IMR-90 (cell line): ENCODE measurements at places on chromosomes 4 and X. TPM values are rescaled to one million over a fixed set of nuclear protein-coding genes. Genes with fewer than 3 reads are reported as not detected.

IGBP1 gene
- 48.2 and 51.8 TPM in 2 replicates for polyA plus RNA-seq

TRMT2B gene
- 6.5 and 7.7 TPM in 2 replicates for polyA plus RNA-seq

FMR1NB gene
- polyA plus RNA-seq = not detected in 2 replicates

NDST3 gene
- polyA plus RNA-seq = 0.03 and 0.10 TPM in 2 replicates

DUSP21 gene
- not detected in 2 replicates for polyA plus RNA-seq

NUP62CL gene
- not detected in 2 replicates for polyA plus RNA-seq

PAGE2B gene
- not detected in 2 replicates for polyA plus RNA-seq

BLTP1 gene
- 14.7 and 18.9 TPM in 2 replicates for polyA plus RNA-seq

KIAA1210 gene
- not detected in 2 replicates for polyA plus RNA-seq

USP51 gene
- 0.26 and 0.30 TPM in 2 replicates for polyA plus RNA-seq

TCEAL7 gene
- 12.1 and 15.4 TPM in 2 replicates for polyA plus RNA-seq

HPSE gene
- 0.09 TPM in 2 replicates for polyA plus RNA-seq

DNA sequence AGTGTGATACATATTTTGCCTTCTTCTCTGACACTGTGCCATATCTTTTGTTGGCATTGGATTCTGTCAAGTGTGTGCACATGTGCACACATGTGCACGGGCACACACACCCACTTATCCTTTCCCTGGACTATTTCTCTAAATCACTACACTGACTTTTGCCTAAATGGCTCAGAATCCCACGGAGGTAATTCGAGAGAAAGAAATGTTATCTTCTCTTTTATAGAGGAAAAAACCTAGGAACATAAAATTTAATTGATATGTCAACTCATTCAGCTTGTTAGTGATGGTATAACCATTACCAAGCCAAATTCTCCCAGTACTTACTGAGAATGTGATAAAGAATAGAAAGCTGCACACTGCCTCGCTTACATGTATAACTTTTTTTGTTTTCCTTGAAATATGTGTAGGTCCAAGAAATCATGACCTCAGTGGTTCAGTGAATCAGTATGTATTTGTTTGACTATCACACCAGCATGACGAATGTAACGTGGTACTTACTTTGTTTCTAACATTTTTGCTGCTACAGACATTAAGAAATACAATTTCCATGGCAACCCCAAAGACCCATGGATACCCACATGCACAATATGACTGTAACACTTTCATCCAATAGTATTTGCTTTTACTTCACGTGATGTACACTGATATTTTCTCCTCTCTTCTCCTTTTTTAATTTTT lies 163.0 kb downstream of the PCDH7 start:
- peak; percentile 62 for DNase-seq

GRCh38 chrX:49041744-49042580 lies 1.2 kb downstream of the TFE3 start:
- DNase-seq = peak; percentile 73

DNA sequence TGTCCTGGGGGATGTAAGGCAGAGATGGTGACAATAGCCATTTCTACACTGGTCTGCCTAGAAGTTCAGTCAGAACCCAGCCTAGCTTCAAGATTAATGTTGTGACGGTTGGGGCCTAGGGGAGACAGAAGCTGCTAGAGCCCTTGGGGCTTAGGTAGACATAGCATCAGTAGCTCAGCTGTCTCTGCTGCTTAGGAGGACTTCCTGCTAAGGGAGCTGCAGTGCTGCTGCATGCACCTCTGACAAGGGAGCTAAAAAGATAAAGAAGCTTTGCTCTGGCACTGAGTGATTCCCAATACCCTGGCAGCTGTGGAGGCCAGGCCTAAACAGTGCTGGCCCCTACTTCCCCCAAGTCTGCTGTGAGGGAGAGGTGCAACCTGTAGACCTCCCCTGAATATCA lies 116.0 kb downstream of the CT47B1 start:
- no peak for DNase-seq

DNA sequence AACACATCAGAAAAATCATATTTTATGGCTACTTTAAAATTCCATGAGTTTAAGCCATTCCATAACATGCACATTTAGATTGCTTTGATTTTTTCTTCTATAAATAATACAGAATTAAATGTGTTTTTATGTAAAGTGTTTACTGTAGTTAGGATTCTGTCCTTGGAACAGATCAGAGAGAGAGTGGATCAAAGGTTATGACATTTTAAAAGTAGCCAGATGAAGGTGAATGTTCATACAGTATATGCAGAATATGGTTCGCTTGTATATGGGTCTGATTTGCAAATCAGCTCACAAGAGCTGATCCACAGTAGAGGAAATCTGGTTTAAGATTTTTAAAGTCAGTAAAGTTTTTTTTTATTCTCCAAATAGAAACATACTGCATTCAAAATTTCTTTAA lies 7.2 kb upstream of the PALLD start:
- no peak for DNase-seq

GRCh38 chr4:20370274-20370673 lies 118.6 kb downstream of the SLIT2 start:
- peak; percentile 85 for DNase-seq

- DNase-seq = no peak
Observed at GRCh38 chr4:96120206-96120605, 280.3 kb downstream of the PDHA2 start.

DNA sequence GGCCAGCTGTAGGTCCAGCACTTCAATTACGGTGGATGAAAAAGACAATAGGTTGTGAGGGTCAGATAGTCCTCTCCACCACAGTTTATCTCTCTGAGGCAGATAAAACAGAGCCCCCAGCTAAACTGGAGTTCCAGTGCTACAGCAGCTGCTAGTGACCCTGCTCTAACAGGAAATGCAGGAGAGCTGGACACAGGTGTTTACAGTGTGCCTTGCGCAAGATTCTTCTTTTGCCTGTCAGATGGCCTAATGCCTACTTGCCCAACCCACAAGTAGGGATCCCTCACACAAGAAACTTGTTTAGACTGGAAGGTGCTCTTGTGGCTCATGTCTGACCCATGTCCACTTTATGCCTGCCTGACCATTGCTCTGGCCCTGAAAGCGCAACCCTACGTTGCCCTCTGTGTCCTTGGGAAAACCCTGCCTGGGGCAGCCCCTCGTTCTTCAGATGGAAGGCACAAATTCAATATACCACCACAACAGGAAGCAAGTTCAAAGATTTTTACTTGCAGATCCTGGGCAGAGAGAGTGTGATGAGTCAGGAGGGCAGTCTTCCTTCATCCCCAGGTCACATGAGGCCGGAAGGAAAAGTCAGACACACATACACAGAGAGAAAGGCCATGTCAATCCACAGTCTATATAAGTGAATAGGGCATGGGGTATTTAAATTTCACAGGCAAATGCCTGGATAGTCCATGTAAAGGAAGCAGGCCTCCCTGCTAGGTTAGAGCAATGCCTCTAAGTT lies 105.1 kb upstream of the ADGRL3 start:
- DNase-seq = no peak

- DNase-seq = no peak
Observed at GRCh38 chr4:150363721-150364688, 217.9 kb upstream of the MAB21L2 start.

DNA sequence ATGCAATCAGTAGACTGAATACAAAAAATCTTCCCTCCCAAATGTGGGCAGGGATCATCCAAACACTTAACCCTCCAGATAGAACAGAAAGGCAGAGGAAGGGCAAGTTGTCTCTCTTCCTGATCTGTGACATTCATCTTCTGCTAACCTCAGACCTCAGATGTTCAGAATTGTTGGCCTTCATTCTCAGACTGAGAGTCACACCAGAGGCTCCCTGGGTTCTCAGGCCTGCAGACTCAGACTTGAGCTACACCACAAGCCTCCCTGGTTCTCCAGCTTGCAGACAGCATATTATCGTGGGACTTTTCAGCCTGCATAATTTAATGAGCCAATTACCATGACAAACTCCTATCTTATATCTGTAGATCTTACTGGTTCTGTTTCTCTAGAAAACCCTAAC lies 1471.6 kb upstream of the ADGRL3 start:
- no peak for DNase-seq

DNA sequence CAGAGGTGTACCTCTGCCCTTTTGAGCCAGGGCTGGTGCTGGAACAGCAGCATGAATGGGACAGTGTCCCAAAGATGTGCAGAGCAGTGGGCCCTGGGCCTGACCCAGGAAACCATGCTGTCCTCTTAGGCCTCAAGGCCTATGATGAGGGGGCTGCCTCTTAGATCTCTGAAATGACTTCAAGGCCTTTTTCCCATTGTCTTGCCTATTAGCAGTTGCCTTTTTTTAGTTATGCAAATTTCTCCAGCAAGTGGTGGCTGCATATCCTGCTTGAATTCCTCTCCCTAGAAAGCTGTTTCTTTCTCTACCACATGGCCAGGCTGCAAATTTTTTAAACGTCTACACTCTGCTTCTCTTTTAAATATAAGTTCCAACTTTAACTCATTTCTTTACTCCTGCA lies 160.3 kb downstream of the CFAP299 start:
- DNase-seq = no peak

DNA sequence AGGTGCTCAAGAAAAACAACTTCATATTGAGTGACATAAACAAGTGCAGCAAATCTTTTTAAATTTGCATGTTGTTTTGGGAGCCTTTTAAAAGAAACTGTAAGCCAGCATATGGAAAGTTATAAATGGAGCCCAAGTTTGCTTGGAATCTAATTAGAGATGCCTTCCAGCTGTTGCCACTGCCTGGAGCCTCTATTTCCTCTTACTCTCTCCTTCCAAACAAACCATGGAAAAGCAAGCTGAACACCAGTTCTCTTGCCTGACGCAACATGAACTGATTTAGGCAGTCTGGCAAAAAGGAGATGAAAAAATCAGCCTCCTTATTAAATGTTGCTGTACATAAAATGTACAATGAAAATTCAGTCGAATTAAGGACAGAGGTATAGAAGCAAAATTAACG lies 21.5 kb downstream of the ARSJ start:
- peak; percentile 63 for DNase-seq

- DNase-seq = peak; percentile 89
Observed at GRCh38 chr4:86834901-86835300, 14.3 kb downstream of the SLC10A6 start.

GRCh38 chr4:2413821-2414610 lies 4.4 kb downstream of the ZFYVE28 start:
- no peak for DNase-seq

DNA sequence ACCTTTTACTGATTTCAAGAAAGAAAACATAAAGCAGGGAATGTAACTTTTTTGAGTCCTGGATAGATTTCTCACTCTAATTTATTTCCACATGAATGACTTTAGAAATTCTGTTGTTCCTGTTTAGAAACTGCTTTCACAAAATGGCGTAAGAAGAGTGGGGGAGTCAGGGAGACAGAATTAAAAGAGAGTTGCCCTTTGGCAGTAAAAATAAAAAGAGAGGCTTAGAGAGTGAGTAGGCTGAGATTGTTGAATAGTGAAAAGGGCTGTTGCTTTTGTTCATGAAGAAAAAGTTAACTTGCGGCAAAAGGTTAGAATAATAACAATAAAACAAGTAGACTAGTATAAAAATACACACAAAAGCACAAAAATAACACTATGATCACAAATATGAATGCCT lies 166.1 kb downstream of the TBCK start:
- no peak for DNase-seq

DNA sequence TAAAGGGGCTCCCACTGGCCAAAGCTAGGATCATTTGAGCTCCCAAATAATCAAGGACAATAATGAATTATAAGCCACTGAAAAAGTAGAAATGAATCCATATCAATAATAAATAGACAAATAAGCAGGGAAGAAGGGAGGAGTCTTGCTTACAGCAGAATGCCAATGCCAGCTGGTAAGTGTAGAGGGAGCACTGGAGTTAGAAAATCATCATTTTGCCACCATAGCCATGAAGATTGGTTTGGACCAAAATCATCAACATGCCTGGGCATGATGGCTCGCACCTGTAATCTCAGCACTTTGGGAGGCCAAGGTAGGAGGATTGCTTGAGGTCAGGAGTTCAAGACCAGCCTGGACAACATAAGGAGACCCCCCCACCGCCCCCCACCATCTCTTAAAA lies 20.4 kb upstream of the SH3KBP1 start:
- DNase-seq = no peak

DNA sequence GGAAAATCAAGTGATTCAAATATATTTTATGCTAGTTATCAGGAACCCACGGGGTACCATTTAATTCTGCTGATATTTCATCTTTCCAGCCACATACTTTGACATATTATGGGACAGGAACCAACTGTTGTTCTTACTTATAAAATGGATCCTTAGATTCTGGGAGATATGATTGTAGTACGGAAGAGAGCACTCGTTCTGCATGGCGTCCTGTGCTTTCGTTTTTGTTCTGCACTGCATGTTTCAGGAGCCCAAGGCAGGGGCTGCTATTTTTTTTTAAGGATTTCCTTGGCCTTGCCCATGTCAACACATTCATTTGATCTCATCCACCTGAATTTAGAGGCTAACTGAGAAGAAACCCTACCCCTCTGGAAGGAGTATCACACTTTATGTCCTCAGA lies 245.5 kb upstream of the TLL1 start:
- no peak for DNase-seq

GRCh38 chrX:67596839-67597790 lies 53.3 kb downstream of the AR start:
- no peak for DNase-seq

DNA sequence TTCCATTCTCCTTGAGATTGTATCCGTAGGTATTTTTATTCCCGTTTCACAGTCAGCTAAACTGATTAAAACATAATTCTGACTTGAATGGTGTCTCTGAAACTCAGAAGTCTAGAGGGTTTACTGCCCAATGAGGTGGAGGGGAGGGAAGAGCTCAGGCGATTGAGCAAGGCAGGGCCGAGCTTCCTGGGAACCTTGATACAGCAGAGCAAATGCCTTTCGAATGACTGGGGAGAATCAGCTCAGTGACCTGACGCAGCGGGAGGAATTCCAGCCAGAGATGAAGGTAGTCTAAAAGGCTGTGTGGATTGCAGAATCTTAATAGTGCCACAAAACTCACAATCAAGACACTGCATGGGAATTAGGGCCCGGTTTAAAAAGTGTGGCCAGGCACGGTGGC lies 233.6 kb downstream of the EVC2 start:
- DNase-seq = peak; percentile 77

DNA sequence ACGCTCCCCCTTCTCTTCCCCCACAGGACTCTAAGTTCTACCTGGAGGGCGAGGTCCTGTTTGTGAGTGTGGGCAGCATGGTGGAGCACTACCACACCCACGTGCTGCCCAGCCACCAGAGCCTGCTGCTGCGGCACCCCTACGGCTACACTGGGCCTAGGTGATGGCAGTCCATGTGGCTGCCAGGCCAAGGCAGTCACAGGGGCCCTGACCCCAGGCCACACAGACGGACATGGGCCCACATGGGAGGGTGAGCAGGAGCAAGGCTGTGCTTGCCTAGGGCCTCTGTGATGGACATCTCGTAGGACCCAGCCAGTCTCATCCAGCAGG lies 10.0 kb upstream of the ADD1 start:
- no peak for DNase-seq
